ENCODE measurements at places on chromosomes 2 and 18.

DNA sequence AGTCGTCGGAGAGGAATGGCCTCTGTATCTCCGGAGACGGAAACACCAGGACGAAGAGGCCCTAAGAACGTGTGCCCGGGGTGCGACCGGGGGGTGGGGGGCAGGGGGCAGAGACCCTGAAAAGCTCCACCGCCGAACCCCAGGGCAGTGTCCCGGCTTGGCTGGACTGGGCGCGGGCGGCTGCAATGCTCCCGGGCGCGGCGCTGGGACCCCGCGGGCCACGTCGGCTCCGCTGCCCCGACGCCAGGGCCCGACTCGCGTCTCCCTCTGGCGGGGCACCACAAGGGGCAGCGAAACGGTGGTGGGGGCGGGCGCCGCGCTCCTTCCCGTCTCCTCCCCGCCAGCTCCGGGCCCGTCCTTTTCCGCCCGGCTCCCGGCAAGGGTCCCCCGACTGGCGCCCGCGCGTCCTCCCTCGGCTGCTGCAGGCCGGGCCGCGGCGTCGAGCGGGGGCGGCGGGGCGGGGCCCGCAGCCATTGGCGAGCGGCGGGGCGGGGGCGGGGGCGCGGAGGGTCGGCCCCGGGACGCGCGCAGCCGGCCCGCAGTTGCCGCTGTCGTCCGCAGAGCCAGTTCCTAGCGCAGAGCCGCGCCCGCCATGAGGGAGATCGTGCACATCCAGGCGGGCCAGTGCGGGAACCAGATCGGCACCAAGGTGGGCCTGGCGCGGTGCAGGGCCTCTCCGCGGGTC is at the start of gene TUBB6:
Gene TUBB6, plus strand, starts transcription at position 541 of the 685 bp plus-strand sequence. Its CDS starts 52 bp downstream, at position 593.
- peak; percentile 78 for DNase-seq

DNA sequence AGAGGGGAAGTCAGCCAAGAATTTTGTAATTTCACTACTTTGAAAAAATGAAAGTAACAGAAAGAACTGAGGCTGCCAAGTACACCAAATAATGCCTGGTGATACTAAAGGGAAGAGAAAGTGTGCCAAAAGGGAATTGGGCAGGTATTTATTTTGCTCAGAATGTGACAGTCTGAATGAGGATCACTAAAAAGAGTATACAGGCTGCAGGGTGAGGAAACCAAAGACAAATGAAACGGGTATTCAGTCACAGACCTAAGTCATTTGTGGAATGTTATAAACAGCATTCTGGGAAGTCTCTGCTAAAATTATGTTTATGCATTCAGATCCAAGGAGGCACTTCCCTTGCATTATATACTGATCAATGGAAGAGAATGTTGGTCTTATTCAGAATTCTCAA is 418.6 kb upstream of the SLC39A10 start:
- no peak for DNase-seq

DNA sequence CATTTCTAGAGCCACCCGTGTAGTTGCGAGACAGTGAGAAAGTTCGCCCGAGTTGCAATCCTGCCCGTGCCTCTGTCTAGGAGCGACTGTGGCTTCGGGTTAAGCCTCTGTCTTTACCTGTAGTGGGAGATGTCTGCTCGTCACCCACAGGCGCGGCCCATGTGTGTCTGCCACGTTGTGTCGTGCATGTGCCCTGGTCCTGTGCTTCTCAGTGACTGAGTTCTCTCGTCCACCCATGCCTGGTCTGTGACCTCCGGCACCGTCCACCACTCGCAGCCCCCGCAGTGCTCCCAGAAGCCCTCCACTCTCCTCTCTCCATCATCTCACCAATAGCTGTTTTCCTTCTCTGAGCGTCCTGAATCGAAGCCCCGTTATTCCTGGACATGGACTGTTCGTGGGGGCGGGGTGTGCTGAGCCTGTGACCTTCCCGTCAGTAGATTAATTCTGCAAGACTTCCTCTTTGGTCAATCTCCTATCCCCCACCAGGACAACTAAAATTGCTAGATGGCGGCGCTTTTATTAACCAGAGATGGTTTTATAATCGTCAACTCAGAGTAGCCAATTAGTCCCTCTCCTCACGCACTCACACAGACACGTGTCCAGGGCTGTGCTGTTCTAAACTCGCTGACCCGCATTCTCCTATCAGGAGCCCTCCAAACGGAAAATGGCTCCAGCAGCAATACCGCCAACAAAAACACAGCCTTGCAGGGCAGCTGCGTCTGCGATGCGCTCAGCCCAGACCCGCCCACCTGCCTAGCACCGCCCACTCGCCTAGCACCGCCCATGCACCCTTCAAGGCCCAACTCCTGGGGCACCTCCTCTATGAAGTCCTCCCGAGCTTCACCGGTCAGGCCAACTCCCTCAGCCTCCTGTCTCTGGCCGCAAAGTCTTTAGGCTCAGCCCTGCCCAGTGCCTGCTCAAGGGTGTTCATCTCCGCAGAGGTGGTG is 119.4 kb downstream of the TWIST2 start:
- no peak for DNase-seq

GRCh38 chr18:59265974-59266369 is 7.3 kb downstream of the RAX start:
- no peak for DNase-seq

GRCh38 chr2:68993660-68994059 is 19.2 kb downstream of the GKN1 start:
- DNase-seq, result no peak

GRCh38 chr18:70387027-70387426 is 98.2 kb downstream of the SOCS6 start:
- no peak for DNase-seq

GRCh38 chr2:230684270-230685168 is 28.1 kb upstream of the CAB39 start:
- no peak for DNase-seq

- no peak for DNase-seq
These were observed 262.0 kb downstream of the MEIS1 start for GRCh38 chr2:66696886-66697285.

- no peak for DNase-seq
These were observed 62.1 kb upstream of the SLC16A14 start for GRCh38 chr2:230130668-230131364.

DNA sequence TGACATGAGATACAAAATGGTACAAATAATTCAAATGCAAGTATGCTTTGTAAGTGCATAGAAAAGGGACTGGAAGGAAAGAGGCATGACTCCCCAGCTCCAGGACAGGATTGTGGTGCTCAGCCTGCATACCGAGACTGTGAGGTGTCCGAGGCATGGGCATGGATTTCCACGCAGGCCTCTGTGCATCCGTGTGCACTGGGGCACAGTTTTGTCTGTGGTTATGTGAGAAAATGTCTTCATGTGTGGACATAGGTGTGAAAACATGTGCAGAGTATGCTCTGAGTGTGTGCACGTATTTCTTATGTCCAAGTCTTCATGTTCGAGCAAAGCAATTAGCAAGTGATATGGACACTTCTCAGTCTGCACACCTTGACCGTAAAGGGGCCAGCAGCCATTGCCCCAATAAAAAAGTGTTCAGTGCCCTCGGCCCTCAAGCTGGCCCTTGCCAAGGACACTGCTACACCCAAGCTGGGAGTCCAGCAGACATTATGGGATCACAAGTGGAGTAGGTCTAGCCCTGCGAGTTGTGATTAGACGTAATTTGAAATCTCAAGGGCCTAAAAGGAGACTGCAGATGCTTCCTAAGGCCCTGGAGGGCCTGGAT is 120.7 kb downstream of the CYP26B1 start:
- no peak for DNase-seq

GRCh38 chr18:61651880-61652268 is 240.9 kb downstream of the RNF152 start:
- DNase-seq, result no peak

- DNase-seq, result no peak
These were observed 28.9 kb downstream of the KLF7 start for GRCh38 chr2:207136874-207137273.

DNA sequence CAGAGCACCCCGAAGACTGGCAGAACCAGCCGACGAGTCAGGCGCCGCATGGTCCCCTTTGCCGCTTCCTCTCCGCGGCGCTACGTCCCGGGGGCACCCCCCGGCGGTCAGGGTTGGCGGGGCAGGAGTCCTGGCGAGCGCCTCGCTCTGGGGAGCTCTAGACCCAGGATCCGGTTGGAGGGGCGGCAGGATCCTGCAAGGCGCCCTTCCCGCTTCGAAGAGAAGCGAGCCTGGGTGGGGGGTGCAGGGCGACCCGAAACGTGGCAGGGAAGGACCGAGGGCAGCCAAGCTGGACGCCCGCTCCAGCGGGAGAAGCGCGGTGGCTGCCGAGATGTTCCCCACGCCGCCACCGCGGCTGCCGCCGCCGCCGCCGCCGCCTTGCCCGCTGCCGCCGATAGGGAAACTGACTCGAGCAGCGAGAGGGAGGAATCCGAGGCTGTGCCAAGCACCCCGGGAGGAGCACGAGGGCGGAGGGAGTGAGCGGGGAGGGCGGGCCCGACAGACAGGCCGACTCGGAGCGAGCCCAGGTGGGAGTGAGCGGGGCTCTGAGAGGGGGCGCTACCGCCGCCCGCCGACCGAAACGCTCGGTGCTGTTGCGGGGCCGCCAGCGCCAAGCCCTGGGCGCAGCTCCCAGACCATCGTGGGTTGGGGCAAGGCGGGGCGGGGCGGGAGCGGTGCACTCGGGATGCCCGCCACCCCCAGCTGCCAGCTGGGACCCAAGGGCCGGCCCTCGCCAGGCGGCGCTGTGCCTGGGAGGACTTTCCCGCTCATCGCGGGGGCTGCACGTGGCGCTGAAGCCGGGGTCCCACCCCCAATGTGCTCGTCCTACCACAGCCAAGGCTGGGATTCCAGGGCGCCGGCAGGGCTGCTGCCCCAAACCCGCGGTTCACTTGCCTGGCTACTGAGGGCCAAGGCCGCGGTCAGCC is at the start of gene GALNT14:
Gene GALNT14, minus strand, starts transcription at position 404 of the 926 bp plus-strand sequence. Its CDS starts 354 bp downstream, at position 50.
- DNase-seq, result peak; percentile 65

All from inflammatory macrophage treated with lipopolysaccharide for 1 hour (primary cell).